ENCODE measurements at places on chromosomes 3 and 15.

DNA sequence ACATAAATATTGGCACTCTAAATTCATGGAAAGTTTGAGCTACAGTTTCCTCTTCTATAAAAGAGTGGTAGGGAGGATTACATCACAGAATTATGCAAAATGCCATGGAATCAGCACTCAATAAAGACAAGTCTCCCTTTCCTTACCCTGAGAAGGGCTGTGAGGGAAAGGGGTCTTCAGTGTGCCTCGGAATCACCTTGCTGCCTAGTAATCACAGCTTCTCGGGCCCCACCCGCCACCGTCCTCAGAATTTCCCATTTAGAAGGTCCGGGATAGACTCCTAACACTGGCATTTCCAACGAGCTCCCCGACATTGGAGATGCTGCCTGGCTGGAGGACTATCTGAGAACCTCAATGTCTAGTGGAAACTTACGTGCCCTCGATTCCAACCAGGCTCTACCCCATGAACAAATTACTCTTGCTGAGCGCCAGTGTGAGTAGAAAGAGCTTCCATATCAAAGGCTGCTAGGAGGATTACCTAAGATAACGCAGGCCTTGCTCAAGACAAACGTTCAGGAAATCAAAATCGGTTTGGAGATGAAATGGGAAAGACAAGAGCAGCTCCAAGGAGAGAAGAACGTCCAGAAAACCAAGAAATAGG lies 92.1 kb upstream of the CHD2 start:
- no peak for DNase-seq

DNA sequence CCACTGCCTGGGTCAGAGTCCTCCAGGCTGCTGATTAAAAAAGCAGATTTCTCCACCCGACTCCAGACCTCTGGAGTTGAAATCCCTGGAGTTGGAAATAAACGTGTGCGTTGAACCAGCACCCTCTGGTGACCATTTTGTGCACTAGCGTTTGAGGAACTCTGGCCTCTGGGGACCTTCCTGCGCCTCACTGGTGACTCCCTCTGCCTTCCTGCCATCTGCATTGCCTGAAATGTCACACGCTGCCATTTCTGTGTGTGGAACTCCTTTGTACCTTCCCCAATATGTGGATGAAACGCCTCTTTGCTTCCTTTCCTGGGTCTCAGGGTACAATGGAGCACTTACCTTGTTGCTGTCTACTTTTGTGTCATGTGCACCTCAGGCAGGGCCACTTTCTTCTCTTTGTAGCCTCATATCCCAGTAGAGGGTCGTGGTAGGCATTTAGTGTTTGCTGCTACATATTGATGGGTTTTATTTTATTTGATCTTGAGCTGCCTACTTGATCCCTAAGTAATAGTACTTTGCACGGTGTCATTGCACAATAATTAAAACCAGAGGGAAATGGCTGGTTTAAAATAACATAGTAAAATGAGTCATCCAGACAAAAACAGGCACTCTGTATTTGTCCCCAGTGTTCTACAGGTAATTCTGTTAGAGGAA lies 56.8 kb downstream of the GPR171 start:
- DNase-seq, result peak; percentile 54

GRCh38 chr15:58058073-58058472 lies 7.4 kb downstream of the ALDH1A2 start:
- DNase-seq, result no peak

GRCh38 chr3:51949121-51949520 lies 6.1 kb upstream of the GPR62 start:
- DNase-seq, result no peak

GRCh38 chr3:174169736-174170135 lies 689.4 kb upstream of the NAALADL2 start:
- no peak for DNase-seq

DNA sequence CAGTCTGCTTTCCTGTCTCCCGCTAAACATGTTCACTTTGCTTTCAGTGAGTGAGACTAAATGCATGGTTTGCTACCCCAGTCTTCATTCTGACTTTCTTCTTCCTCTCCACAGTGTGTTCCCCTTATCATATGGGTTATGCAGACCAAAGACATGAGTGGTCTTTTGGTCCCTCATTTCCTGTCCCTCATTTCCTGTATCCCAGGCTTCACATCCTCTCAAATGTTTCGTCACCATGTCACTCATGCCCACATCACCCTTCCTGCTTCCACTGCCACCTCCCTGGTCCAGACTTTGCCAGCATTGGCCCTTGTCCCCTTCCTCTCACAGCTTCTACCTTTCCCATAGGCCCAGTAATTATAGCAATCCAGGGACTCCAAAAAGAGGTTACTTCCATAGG lies 209.0 kb downstream of the MYRIP start:
- no peak for DNase-seq

DNA sequence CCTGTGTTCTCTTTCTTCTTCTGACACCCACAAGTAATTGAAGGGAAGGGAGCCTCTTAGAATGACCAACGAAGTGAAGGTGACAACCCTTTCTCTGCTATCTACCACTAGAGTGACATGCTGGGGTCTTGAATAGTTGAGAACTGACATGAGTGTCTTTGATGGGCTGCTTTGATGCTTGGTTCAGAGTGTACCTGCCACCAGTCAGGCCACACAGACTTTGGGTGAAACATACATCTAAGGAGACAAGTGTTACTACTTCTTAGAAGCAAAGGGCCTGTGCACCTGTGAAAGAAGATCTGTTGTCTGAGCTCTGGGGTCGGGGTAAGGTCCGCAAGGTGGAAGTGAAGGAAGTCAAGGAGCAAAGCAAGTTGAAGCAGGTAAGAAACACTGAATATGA lies 1040.7 kb upstream of the CFAP20DC start:
- DNase-seq, result no peak

- DNase-seq, result no peak
Observed at GRCh38 chr3:134666052-134666451, 15.2 kb upstream of the KY start.

DNA sequence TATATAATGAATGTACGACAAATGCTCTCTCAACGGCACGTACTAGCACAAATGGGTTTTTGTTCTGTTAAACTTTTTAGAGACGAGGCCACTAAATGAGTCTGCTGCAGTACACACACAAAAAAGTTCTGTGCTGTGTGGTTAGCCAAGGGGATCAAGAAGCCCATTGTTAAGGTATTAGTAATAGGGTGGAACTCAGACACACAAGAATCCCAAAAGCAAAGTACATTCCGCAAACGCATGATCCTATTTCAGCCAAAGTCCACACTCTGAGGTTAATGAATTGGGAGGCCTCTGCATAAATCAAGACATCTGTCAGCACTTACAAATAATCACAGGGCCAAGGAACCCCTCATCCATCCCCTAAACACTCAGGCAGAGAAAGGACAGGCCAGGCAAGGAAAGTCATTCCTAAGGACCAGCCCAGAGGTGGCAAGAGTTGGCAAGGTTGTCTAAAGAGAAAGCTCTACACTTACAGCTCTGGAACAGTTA lies 12.1 kb downstream of the OSBPL10 start:
- DNase-seq, result no peak

- DNase-seq, result no peak
Observed at GRCh38 chr3:111706527-111706926, 111.4 kb upstream of the ZBED2 start.

GRCh38 chr15:86541540-86541939 lies 461.9 kb downstream of the AGBL1 start:
- DNase-seq, result no peak

DNA sequence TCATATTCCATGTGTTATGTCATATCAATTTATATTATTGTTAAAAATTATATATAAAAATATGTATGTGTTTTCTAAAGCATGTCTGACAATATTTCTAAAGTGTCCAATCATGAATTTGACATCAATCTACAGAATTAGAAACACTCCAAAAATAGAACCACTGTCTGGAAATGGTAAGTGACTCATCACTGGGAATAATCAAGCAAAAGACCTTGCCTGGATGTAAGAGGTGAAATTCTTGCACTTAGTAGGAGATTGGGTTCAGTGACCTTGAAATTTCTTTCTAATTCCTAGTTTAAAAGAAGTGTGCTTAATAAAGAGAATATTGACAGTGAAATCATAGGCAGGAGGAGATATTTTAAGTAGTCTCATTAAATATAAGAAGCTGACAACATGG lies 188.8 kb downstream of the ZNF385D start:
- DNase-seq, result no peak

GRCh38 chr15:57395292-57395691 lies 19.0 kb downstream of the CGNL1 start:
- DNase-seq, result no peak

GRCh38 chr3:15292765-15293522 lies 39.4 kb downstream of the SH3BP5 start:
- DNase-seq, result no peak

DNA sequence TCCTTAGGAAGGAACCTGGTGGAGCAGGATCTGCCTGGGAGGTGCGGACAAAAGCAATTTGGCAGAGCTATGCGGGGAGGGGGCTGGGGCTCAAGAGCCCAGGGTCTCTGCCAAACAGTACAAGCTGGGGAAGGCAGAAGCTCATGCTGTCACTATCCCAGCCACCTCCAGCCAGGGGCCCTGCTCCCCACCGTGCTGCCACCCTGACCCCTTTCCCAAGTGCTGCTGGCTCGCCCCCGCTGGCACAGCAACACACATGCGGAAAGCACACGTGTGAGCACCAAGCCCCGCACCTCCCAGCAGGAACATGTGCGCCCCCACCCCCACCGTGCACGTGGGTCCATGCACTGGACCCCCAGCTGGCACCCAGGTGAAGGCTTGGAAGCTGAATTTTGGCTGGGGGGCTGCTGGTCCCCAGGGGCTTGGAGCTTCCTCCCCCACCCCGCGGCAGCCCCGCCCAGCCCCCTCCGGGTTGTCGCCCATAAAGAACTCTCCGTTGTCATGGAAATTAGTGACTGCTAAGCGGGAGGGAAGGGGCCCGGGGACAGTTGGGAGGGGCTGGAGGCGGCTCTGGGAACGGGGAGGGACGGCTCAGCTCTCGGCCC lies 742 bp downstream of the CAMKV start:
- no peak for DNase-seq

DNA sequence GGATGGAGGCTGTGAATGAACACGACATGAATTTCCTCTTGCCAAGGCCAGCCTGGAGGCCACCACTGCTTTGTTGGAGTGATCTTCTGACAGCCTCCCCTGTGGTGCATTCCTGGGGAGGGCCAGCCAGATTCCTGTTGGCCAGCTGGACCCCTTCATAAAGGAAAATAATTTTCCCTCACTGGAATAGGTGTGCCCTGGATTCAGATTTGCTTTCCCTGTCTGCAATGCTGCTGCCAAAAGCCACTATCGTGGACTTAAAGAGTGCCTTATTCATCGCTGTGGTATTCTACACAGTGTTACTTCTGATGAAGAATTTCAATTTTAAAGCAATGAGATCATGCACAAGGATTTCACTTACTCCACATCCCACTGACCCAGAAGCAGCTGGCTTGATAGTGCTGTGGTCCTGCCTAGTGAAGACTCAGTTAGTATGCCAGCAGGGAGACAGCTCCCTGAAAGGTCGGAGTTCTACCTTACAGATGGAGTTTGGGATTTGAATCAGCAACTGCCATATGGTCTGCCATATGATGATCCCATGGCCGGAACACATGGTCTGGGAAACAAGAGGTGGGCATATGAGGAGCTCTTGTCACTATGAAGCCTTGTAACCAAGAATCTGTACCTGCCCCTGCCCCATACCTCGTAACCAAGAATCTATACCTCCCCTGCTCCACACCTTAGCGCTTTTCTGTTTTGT lies 145.2 kb downstream of the KLF13 start:
- no peak for DNase-seq

DNA sequence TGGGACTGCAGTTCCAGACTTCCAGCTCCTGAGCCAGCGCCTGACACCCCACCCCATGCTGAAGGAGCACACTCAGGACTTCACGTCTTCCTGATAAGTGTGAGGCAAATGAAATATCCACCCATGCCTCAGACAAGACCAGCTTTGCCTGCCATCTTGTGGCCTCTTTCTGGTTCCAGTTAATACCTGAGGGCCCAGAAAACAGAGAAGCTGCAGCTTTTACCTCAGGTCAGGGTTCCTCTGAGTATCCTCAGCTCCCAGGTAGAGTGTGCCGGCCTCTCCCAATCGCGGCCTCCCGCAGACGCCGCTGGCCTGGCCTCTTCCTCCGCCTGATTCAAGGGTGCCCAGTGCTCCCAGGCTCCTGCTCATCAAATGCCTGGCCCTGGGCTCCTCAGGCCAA lies 5.1 kb upstream of the KLHL6 start:
- peak; percentile 73 for DNase-seq
